Smooth muscle cell of trachea (primary cell): ENCODE measurements at places on chromosomes 1 and 21. TPM values are rescaled to one million over a fixed set of nuclear protein-coding genes. Genes with fewer than 3 reads are reported as not detected.

Gene TNFRSF1B
- total RNA-seq: 25.6 and 43.0 TPM in 2 replicates

Gene NEK2
- 1.5 and 47.1 TPM in 2 replicates for total RNA-seq

Gene MEAF6
- 57.6 and 75.9 TPM in 2 replicates for total RNA-seq

Gene ERICH3
- total RNA-seq: 0.15 TPM in 1 of 2 replicates, not detected in the other

Gene AIM2
- total RNA-seq: 0.58 TPM in 1 of 2 replicates, not detected in the other

Gene DNAJC28
- total RNA-seq: 1.3 and 3.2 TPM in 2 replicates

Gene SAMD13
- total RNA-seq: 1.2 and 3.1 TPM in 2 replicates

Gene BEND5
- 0.17 TPM in 1 of 2 replicates, not detected in the other for total RNA-seq

Gene FCRLB
- total RNA-seq: 2.0 and 3.6 TPM in 2 replicates

Gene PLA2G2F
- not detected in 2 replicates for total RNA-seq

Gene GLUL
- total RNA-seq: 466 and 496 TPM in 2 replicates

Gene UBE2U
- not detected in 2 replicates for total RNA-seq

Gene LRRC40
- 15.5 and 32.3 TPM in 2 replicates for total RNA-seq
